ENCODE measurements at places on chromosomes 16 and 17. TPM values are rescaled to one million over a fixed set of nuclear protein-coding genes. Genes with fewer than 3 reads are reported as not detected.

ASB16 gene
- 0.43 TPM for polyA plus RNA-seq

TP53TG3C gene
- not detected for polyA plus RNA-seq

GRB7 gene
- polyA plus RNA-seq: 0.23 TPM

POLG2 gene
- 9.3 TPM for polyA plus RNA-seq

FHOD1 gene
- polyA plus RNA-seq: 2.5 TPM

C17orf113 gene
- 0.52 TPM for polyA plus RNA-seq

CRYBA1 gene
- polyA plus RNA-seq: not detected

ASPHD1 gene
- not detected for polyA plus RNA-seq

Measured in naive B cell (primary cell).